ENCODE measurements at places on chromosomes 6 and 20. TPM values are rescaled to one million over a fixed set of nuclear protein-coding genes. Genes with fewer than 3 reads are reported as not detected.

The SAMHD1 gene
- 219 TPM for total RNA-seq

The NUP43 gene
- 41.6 TPM for total RNA-seq

The INSM1 gene
- 0.40 TPM for total RNA-seq

The PAK5 gene
- not detected for total RNA-seq

DNA sequence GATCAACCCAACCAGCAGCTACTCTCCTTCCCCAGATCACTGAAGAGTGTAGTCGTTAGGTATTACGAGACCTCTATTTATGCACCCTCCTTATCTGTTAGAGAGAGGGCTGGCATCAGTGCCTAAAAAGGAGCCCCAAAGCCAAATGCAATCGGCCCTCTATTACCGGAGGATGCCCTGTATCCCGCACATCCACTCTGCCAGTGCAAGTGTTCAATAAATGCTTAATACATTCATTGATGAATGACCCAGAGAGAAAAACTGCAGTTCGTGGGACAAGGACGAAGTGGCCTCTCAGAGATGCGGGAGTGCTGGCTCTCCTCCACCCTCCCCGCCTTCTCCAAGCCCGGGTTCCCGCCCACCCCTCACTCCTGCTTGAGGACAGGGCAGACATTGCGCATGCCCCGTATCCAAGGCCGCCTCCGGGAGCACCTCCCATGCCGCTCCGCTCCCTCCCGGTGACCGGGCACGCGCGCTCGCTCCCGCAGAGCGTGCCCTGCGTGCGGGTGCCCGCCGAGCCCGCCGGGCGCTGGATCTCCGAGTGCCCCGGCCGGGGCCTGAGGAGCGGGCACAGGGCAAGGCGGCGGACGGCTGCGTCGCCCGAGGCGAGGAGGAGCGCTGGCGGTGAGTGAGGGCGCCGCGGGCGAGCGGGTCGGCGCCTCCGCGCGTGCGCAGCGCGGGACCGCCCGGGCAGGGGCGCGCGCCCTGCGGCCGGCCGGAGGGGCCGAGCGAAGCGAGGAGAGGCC lies 27.2 kb upstream of the BTBD3 start:
- peak; percentile 92 for DNase-seq
- peaks cover 12% of the 10 kb centered on the region for H3K4me1 ChIP-seq
- H3K4me3 ChIP-seq = peak overlapping the region; percentile 86
- H3K27ac ChIP-seq = peak overlapping the region; percentile 89

DNA sequence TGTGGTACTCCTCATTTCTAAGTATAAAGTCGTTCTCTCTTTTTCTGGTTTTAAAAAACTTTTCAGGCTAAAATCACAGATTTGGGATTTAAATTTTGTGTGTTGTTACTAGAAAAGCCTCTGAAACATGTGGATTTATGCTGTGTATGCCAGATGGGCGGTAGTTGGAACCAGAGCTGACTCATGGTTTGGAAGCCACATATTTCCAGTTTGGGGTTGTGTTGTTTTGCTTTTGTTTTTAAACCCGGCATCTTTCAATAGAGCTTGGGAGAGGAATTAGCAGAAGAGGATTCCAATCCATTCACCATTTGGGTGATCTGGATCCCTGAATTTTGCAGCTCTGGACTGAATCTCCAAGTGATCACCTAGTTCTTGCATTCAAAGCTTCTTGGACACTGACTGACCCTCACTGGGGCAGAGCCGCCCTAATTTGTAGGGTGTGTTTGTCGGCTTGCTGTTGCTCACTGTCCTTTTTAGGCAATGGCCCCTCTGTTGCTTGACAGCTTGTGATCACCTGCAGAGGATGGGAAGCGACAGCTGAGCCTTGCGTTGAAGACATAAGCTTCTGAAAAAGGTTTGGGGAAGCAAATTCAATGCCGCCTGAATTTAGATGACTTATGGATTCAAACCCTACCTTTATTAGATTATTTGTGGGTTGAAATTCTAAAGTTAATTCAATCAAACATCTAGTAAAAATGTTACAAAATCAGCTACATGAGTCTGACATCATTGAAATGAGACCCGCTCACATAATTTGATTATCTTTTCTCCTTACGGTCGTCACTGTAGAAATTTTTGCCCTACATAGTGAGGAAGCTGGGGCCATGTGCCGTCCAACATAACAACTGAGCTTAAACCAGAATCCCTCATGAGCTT lies 79.9 kb upstream of the CD83 start:
- H3K36me3 ChIP-seq = no peaks in the 10 kb centered on the region
- H3K4me3 ChIP-seq = no peak overlapping the region
- H3K4me1 ChIP-seq = no peaks in the 10 kb centered on the region
- no peaks in the 10 kb centered on the region for H3K27me3 ChIP-seq

- peak overlapping the region; percentile 17 for H3K4me3 ChIP-seq
- no peaks in the 10 kb centered on the region for H3K27me3 ChIP-seq
- H3K4me1 ChIP-seq = peaks cover 12% of the 10 kb centered on the region
- no peaks in the 10 kb centered on the region for H3K36me3 ChIP-seq
- no peak overlapping the region for H3K27ac ChIP-seq
- DNase-seq = peak; percentile 74
These were observed 233.9 kb downstream of the PRL start for GRCh38 chr6:22062807-22063408.

GRCh38 chr6:30530014-30530413 lies 26.3 kb downstream of the GNL1 start:
- H3K27ac ChIP-seq = peak overlapping the region; percentile 76
- no peaks in the 10 kb centered on the region for H3K27me3 ChIP-seq
- H3K4me3 ChIP-seq = no peak overlapping the region
- no peaks in the 10 kb centered on the region for H3K36me3 ChIP-seq

- no peak overlapping the region for H3K4me3 ChIP-seq
- no peaks in the 10 kb centered on the region for H3K27me3 ChIP-seq
- H3K36me3 ChIP-seq = no peaks in the 10 kb centered on the region
- DNase-seq = peak; percentile 77
- H3K27ac ChIP-seq = no peak overlapping the region
These were observed 31.5 kb upstream of the GCM1 start for GRCh38 chr6:53179961-53180651.

DNA sequence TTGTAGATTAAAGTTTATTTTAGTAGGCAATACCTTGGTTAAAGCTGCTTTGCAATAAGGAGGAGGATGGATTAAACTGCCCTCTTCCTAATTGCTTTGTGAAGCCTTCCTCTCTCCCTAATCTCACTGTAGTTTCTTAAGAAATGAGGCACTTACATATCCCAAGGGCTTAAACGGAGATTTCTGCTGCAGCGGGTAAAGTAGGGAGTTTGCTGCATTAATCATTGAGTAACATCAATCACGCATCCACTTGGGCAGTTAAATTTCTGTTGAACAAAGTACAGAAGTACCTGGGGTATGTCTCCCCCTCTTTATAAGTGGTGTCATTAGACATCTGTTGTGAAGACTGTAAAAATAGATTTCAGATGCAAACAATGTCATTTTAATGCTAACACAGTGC lies 29.5 kb upstream of the ARID1B start:
- no peak overlapping the region for H3K4me3 ChIP-seq
- no peaks in the 10 kb centered on the region for H3K27me3 ChIP-seq
- no peaks in the 10 kb centered on the region for H3K36me3 ChIP-seq
- H3K4me1 ChIP-seq = peaks cover 4% of the 10 kb centered on the region

- H3K27ac ChIP-seq = no peak overlapping the region
- no peaks in the 10 kb centered on the region for H3K36me3 ChIP-seq
- H3K4me1 ChIP-seq = no peaks in the 10 kb centered on the region
- no peak for DNase-seq
- H3K27me3 ChIP-seq = no peaks in the 10 kb centered on the region
These were observed 14.8 kb upstream of the CST1 start for GRCh38 chr20:23765578-23765977.

DNA sequence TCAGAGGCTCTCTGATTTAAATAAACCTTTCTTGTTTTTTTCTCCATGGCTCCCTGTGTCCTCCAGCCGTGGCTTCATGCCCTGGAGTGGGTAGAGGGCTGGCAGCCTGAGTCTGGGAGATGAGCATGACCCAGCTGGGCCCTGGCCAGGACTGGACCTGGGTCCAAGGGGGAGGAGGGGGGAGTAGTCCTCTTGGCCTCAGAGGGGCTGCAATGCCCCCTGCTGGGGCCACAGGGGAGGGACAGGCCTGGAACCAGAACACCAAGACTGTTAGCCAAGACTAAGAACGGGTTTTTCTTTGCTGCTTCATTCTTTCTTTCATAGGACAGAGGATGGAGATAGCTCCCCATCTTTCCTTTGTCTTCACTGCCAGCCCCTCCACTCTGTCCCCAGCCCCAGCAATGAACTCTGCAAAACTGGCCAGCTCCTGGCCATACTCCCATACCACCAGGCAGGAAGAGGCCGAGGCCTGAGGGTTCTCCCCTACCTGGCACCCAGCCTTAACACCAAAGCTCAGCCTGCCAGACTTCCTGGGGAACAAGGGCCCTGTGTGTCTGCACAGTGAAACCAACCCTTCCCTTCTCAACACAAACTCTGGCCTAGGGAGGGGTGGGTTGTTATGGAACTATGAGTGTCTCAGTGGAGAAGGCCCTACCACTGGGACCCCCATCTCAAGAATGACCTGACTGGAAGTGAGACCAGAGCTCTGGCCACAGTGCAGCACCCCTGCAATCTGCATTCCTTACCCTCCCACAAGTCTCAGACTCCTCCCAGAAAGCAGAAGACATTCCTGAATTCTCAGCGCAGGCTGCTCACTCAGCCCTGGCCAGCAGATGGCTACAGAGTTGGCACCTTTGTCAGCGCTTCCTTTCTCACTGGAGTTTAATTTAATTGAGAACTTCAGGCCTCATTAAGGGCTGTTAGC lies 11.0 kb downstream of the SLC29A1 start:
- H3K27ac ChIP-seq = peak overlapping the region; percentile 51
- peak; percentile 64 for DNase-seq
- no peak overlapping the region for H3K4me3 ChIP-seq
- H3K4me1 ChIP-seq = peaks cover 9% of the 10 kb centered on the region
- no peaks in the 10 kb centered on the region for H3K36me3 ChIP-seq

DNA sequence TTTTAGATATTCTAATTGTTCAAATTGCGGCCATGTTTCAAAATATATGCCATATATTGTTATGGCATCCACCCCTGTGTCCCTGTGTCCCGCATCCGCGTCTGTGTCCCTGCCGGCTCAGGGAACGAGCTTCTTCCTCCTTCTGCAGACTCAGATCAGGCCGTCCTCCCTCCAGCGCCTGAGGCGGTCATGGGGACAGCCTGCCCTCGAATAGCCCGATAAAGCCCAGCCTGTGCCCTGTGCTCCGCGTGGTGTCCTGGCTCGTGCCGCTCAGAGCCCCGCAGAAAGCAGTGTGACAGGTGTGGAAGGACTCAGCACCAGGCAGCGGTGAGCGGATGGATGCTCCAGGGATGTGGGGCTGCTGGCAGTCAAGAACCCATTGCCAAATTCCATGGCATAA lies 663.4 kb upstream of the DEFB115 start:
- DNase-seq = no peak
- H3K27ac ChIP-seq = no peak overlapping the region
- H3K27me3 ChIP-seq = no peaks in the 10 kb centered on the region
- H3K36me3 ChIP-seq = no peaks in the 10 kb centered on the region
- no peaks in the 10 kb centered on the region for H3K4me1 ChIP-seq

Data from spleen (tissue), 13 donors.